ENCODE measurements at places on chromosomes 12 and 14.

DNA sequence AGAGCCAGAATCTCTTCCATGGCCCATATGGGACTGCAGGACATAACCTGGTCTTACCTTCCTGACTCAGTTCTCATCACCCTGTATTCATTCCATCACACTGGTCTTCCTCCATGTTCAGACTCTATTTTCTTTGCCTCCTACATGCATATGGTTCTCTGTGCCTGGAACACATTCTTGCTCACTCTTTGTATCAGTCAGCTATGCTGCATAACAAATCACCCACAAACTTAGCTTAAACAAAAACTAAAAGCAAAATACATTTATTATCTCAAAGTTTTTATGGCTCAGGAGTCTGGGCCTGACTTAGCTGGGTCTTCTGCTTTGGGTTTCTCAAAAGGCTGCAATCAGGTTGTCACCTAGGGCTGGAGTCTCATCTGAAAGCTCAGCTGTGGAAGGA is 712.6 kb upstream of the TBX3 start:
- no peak for DNase-seq

DNA sequence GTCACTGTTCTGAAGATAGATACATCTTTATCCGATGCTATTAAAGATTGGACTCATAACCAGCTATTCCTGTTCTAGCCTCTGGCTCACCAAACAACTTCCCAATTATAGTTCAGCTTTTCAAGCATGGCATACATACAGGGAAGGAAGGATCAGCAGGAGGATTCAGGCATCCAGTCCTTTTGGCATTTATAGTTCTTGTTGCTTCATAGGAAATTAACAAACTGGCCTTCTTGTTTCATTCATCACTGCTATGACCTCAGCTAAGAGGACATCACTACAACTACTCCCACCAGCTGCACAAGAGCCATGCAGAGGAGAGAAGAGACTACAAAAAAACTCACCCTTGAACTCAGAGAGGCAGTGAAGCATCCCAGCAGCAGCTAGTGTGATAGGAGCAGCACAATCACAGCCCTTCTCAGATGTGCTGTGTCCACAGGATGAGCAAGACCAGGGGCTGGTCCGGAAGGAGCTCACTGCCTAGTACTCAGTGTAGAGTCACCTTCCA is 100.5 kb downstream of the SPTSSA start:
- no peak for DNase-seq

GRCh38 chr12:116615141-116615861 is 56.1 kb downstream of the MAP1LC3B2 start:
- DNase-seq: no peak

- no peak for DNase-seq
Observed at GRCh38 chr14:54727929-54728328, 161.0 kb downstream of the SAMD4A start.

- peak; percentile 93 for DNase-seq
Observed at GRCh38 chr12:10212739-10213131, at the start of gene GABARAPL1. TSS of gene GABARAPL1 (plus strand) at chr12:10212877. CDS start at chr12:10213130, 253 bp downstream.

- DNase-seq: no peak
Observed at GRCh38 chr12:46430340-46430948, 57.9 kb upstream of the SLC38A2 start.

GRCh38 chr12:100279607-100280244 is 12.7 kb downstream of the SCYL2 start:
- DNase-seq: no peak

DNA sequence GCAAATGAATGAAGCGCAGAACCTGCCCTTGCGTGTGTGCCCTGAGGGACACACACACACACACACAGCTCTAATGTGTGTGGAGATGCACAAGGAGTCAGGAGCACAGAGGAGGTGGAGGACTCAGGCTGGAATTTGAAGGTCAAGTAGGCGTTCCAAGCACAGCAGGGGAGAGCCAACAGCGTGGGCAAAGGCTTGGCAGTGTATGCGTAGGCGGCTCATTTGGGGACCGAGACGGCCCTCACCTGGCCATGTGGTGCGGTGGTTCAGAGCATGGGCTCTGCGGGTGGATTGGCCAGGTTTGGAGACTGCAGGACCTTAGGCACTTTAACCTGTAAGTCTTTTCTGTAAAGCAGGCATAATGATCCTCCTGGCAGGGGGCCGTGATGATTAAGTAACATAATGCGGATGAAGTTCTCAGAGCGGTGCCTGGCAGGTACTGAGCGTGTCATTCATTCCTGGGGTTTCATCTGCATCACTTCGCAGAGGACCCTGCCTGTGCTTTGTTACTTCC is 69.5 kb upstream of the SLC24A4 start:
- no peak for DNase-seq

DNA sequence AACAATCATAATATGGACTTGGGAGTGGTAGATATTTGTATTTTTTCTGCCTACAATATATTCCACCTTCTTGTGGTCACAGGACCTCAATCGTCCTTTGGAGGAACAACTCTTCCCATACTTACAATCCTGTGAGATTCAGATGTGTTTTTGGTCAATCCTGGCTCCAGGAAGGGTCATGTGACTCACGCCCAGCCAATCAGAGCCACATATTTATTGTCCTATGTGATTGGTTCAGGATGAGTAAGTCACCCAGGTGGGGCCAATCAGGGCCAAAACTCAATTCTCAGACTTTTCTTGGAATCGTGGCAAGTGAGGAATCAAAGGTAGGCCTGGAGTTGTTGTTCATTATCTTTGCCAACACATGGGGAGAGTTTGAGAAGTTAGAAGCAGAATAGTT is 264.9 kb downstream of the SUDS3 start:
- DNase-seq: no peak

GRCh38 chr14:71206766-71207371 is 299.6 kb downstream of the PCNX1 start:
- DNase-seq: peak; percentile 60

DNA sequence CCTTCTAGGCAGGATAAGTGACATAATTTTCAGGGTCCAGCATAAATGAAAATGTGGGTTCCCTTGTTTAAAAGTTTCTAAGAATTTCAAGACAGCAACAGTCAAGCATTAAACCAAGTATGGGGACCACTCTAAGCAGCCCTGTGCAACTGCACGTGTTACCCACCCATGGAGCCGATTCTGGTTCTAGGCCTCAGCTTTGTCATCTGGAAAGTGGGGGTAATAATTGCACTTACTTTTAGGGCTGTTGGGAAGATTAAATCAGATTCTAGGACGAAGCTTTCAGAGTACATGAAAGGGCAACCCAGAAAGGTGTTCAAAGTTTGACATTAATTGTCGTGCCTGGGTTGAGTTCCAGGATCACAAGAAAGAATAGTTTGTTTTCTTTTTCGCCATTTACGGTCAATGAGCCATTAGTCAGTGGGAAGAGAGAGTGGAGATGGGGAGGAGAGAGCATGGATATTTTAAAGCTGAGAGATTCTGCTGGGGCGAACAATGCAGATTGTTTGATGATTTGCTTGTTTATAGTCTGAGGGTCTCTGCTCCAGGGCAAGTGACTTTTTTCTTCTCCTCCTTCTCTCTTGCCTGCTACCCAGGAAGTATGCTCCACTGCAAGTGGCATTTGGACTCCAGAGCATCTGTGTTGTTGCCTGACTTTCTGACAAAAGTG is 10.7 kb upstream of the PPFIBP1 start:
- no peak for DNase-seq

GRCh38 chr12:109952160-109952858 is 43.9 kb downstream of the GIT2 start:
- DNase-seq: no peak

GRCh38 chr12:74626397-74626796 is 88.8 kb downstream of the ATXN7L3B start:
- DNase-seq: no peak

DNA sequence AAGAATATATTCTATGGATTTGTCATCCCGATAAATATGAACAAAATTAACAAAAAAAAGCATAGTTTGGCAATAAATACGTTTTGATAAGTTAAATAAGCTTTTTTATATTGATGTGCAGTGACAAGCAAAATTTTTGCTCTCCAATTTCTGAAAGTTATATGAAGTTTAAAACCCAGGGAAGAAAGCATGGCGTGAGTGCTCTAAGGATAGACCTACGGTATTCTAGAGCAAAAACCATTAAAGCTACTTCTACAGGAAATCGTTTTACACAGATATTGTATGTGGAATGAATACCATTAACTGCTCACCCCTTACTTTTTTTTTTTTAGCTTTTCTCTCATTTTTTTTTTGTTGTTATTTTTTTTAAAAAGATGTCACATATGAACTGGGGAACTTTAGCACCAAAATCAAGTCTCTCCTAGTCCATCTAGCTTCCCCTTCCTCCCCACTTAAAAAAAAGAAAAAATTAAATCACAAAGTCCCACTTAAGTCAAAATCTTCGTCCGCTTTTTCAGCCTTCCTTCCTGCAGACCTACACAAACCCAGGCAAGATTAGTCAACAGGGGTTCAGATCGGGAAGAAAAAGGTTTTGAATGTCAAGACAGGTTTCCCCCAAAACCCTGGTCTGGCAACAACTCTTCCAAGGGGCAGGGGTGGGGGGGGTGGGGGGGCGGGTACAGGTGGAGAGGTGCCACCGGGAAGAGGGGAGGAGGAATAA is 4.4 kb downstream of the ZFP36L1 start:
- DNase-seq: no peak

DNA sequence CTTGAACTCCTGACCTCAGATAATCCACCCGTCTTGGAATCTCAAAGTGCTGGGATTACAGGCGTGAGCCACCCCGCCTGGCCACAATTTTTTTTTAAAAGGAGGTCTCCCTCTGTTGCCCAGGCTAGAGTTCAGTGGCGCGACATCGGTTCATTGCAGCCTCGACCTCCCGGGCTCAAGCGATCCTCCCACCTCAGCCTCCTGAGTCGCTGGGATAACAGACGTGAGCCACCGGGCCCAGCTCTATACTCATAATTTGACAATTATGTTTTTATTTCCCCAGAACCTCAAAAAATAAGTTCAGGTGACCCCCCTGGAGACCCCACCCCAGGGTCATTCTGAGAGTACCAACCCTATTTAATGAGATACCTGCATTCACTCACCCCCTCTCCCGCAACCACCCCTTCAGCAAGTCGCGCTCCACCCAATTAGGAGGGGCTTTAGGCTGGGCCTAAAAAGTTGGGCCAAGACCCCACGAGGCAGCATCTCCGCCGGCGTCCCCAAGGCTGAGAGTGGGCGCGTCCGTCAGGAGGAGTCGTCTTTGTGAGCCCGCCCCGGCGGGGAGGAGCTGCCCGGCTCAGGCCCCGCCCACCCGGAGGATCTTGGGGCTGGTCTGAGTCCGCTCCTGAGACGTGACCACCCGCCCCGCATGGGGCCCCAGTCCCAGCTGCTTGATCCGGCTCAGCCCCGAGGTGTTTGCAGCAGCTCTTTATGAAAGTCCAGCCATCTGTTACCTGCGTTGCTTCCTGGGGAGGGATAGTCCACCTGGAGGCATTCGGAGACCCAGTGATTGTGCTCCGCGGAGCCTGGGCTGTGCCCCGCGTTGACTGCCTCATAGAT is at the start of gene ANKRD33:
Gene ANKRD33, plus strand, starts transcription at position 628 of the 840 bp plus-strand sequence. Its CDS starts 84 bp downstream, at position 712.
- no peak for DNase-seq

GRCh38 chr12:54296393-54297099 is 4.3 kb downstream of the NFE2 start:
- peak; percentile 23 for DNase-seq

DNA sequence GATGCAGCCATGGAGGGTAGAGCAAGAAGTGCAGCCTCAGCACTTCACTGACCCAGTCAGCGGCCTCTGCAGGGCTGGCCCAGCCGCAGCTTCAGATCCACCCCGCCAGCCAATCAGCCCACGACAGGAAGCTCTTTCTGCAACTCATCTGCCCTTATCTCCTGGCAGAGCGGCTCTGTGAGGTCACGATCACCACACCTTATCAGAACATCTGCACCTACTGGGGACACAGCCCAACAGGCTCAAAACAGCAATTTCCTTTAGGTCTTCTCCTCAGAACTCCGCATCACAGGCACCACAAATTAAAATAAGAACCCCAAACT is 287.3 kb downstream of the BCL11B start:
- DNase-seq: no peak

DNA sequence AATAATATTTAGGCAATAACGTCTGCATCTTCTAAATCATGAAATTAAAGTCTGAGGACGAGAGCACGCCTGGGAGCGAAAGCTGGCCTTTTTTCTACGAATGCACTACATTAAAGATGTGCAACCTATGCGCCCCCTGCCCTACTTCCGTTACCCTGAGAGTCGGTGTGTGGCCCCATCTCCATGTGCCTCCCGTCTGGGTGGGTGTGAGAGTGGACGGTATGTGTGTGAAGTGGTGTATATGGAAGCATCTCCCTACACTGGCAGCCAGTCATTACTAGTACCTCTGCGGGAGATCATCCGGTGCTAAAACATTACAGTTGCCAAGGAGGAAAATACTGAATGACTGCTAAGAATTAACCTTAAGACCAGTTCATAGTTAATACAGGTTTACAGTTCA is 19.3 kb downstream of the CKB start:
- DNase-seq: no peak

DNA sequence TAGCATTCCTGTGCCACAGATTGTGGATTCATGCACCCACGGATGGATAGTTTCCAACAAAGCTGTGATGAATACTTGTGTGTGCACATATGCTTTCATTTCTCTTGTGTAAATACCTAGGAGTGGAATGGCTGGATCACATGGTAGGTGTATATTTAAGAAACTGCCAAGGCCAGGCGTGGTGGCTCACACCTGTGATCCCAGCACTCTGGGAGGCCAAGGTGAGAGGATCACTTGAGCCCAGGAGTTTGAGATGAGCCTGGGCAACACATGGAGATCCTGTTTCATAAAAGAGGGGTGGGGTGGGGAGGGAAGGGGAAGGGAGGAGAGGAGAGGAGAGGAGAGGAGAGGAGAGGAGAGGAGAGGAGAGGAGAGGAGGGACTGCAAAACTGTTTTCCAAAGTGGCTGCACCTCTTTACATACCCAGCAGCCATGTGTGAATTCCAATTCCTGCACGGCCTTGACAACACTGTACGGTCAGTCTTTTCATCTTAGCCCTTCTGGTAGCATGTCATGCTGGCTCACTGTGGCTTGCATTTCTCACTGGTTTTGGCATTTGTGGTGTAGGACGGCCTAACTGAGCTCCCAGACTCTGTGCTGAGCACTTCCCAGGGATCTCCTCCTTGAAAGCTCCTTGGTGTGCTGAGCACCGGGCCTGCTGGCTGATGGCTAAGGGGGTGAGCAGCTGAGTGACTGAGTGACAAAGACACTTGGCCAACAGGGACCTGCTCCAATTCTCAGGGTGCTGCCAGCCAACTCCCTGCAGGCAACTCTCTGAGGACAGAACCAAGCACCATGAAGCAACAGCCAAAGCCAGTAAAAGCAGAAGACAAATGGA is 27.9 kb downstream of the SYNE3 start:
- DNase-seq: no peak

GRCh38 chr12:3805077-3805476 is 52.2 kb upstream of the CRACR2A start:
- DNase-seq: no peak

DNA sequence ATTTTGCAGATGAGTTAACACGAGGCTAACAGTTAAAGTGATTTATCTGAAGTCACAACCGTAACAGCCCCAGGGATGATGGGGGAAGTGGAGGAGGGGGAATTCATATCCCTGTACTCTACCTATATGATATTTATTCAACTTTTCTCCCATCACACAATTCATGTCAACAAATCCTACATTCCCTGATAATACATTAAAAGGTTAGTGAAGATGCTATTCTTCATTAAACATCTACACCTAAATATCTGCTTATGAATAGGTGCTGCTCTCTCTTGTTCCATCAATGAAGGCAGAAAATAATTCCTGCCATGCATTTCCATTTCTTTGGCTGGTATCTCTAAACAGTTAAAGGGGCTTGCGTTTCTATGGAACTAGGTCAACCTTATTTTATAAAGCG is 6.8 kb downstream of the YBX3 start:
- no peak for DNase-seq

Data from right atrium auricular region (tissue), 2 donors.